ENCODE measurements at places on chromosomes 7 and 10.

GRCh38 chr7:32941681-32942414 is 15.4 kb upstream of the FKBP9 start:
- DNase-seq: no peak

DNA sequence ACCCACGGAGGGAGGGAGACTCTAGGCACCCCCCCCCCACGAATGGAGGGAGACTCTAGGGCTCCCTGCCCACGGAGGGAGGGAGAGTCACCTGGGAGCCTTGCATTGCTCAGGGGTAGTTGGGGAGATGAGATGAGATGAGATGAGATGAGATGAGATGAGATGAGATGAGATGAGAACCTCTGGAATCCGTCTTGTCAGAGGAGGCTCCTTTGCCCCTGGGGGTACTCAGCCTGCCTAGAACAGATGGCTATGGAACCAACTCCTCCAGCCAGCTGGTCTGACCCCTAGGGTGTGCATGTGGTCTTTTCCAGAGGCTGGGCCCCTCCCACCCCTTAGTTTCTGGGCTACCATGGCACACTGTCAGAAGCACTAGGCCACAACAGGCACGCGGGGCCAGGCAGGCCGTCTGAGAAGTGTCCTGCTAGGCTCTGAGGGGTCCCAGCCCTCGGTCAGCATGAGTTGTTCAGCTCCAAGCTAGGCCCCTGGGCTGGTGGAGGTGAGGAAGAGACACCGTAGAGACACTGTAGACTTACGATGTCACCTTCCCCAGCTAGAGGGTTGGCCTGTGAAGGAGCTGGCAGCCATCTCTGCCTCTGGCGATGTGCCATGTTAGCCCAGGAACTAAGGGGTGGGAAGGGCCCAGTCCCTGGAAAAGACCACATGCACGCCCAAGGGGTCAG is 8.8 kb downstream of the TSPAN15 start:
- DNase-seq: no peak

DNA sequence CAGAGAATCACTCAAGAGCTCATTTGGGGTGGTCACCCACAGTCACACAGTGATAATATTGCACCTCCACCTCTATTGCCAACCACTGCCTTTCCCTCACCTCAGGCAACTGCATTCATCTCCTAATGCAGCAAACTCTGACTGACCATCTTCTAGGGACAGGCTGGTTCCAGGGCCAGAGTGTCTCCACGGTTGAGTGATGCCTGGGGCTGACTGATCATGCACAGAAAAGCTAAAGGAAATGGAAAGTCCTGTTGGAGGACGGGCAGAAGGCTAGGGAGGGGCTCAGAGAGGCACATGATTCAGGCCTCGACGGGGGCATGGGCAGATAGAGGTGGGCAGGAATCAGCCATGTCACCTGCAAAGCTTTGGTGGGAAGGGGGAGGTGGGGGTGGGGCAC is 127.1 kb upstream of the TNS3 start:
- DNase-seq: no peak

- DNase-seq: no peak
Observed at GRCh38 chr7:120825576-120825975, 32.4 kb downstream of the TSPAN12 start.

DNA sequence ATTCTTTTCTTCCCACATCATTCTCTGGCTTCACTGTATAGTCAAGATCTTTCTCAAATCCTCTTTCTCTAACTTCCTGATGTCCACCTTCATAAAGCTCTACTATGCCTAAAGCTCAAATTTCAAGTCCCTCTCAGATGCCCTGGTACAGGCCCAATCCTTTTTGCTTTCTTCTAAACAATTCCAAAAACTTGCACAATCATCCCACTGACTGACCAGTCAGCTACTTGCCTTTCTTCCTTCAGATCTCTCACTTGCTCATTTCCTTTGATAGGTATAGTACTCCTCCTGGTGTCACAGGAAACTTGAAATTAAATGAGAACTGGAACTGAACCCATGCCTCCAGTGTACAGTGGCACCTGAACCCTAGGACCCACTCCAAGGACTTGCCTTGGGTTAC is 18.2 kb downstream of the SEC31B start:
- DNase-seq: no peak

GRCh38 chr10:29181936-29182335 is 106.9 kb upstream of the LYZL1 start:
- no peak for DNase-seq

- no peak for DNase-seq
Observed at GRCh38 chr7:98671733-98672331, 54.7 kb downstream of the NPTX2 start.

GRCh38 chr10:78263521-78263988 is 229.9 kb downstream of the RPS24 start:
- no peak for DNase-seq

DNA sequence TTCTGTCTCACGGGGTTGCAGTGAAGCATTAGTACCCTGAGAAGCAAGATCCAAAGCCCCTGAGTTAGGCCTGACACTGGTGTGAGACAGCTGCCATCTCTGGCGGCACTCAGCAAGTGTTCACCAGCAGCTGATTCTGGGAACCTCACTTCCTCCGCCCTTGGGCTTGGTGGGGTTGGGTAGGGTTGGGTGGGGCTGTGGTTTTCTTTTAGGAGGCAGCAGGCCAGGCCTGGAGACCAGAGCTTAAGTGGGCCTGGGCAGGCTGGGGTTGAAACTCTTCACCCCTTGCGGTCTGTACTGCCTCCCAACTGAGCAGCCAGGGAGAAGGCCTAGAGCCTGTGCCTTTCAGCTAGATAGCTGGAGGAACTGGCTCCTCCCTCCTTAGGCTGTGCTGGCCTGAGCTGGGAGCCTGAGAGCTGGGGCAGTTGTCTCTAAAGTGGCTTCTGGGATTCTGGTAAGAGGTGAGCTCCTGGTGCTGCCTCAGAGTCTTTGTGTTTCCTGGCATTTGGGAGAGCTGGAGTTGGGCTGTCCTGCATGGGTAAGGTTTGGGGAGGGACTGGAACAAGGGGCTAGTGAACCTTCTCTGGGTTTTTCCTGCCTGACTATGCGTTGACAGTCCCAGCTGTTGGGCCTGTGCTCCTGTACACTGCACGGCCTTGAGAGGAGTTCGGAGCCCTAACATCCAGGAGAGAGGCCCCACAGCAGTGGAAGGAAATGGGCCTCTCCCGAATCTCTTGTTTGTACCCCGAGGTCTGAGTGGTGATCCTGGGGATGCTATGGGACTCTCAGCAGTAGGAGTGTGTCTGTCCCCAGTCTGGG is 5.1 kb downstream of the TSPAN14 start:
- DNase-seq: peak; percentile 12

DNA sequence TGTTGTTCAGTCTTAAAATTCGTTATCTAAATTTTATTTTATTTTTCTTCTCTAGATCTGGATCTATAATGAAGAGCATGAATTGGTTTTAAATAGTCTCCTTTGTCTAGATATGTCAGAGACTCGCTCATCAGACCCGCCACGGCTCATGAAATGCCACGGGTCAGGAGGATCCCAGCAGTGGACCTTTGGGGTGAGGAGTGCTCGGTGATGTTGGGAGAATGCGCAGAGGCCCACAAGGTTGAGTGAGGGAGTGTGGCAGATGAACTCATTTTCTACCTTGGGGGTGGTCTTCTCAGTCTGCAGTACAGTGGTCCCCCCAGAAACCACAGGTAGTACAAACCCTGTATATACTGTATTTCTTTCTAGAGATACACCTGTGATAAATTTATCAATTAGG is 95.3 kb downstream of the GALNT11 start:
- DNase-seq: no peak

DNA sequence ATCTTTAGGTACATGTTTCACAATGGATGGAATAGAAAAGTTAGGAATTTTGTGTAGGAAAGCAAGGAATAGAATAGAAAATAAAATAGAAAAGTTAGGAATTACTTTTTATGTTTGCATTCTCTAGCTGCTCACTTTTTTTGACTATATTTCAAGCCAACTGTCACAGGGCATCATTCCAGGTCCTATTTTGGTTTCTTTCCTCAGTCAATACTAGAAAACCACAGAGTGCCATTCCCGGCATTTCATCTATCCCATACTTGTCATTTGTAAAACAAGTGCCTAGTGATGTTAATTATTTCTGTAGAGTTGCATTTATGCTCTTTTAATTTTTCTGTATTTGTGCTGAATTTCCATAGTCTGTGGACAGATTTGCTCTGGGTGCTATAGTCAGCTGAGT is 66.2 kb downstream of the SDK1 start:
- DNase-seq: no peak

Data from SIG-M5 (cell line).